ENCODE measurements at places on chromosomes 3 and 15. TPM values are rescaled to one million over a fixed set of nuclear protein-coding genes. Genes with fewer than 3 reads are reported as not detected.

Gene THAP10
- not detected for total RNA-seq

- H3K4me3 ChIP-seq: no peak overlapping the region
- peaks cover 3% of the 10 kb centered on the region for H3K27me3 ChIP-seq
- no peaks in the 10 kb centered on the region for H3K36me3 ChIP-seq
- DNase-seq: no peak
- no peak overlapping the region for H3K27ac ChIP-seq
These were observed 81.9 kb upstream of the HES1 start for GRCh38 chr3:194054016-194054415.

Gene ARRDC4
- 7.3 TPM for total RNA-seq

Gene LOXL1
- total RNA-seq: 1.3 TPM

Gene SMCO1
- total RNA-seq: not detected

DNA sequence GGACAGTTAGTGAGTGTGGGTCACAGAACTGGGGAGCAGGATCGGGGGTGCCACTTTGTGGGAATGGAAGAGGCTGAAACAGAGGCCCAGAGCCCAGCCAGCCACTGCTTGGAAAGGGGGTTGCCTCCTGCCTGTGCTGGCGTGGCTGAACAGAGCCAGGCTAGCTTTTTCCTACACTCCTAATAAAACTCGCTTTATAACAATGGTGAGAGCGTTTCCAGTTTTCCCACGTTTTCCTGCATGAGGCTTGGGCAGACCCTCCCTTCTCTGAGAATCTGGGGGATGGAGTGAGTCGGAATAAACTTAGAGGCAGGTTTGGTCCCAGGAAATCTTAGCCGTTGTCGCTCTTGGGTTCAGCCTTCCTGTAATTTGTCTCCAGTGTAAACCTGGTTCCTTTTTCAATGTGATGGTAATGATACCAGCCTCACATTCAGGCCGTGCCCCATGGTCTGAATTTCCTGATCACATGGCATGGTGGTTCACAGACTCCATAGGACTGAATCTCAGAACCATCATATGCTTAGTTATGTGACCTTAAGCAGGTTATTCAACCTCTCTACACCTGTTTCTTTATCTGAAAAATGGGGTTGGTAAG lies 6.5 kb upstream of the FGD5 start:
- DNase-seq: no peak
- no peaks in the 10 kb centered on the region for H3K4me1 ChIP-seq
- no peak overlapping the region for H3K27ac ChIP-seq
- H3K36me3 ChIP-seq: no peaks in the 10 kb centered on the region
- no peak overlapping the region for H3K4me3 ChIP-seq
- H3K27me3 ChIP-seq: peaks cover 17% of the 10 kb centered on the region

GRCh38 chr3:14154276-14154675 lies 24.1 kb downstream of the XPC start:
- no peaks in the 10 kb centered on the region for H3K4me1 ChIP-seq
- no peak overlapping the region for H3K27ac ChIP-seq
- H3K27me3 ChIP-seq: no peaks in the 10 kb centered on the region
- H3K4me3 ChIP-seq: no peak overlapping the region
- DNase-seq: no peak

GRCh38 chr15:64315216-64315615 lies 40.8 kb downstream of the CSNK1G1 start:
- H3K27ac ChIP-seq: no peak overlapping the region
- no peaks in the 10 kb centered on the region for H3K27me3 ChIP-seq
- H3K36me3 ChIP-seq: no peaks in the 10 kb centered on the region
- no peak for DNase-seq

All from natural killer cell (primary cell).